Epithelial cell of proximal tubule (primary cell): ENCODE measurements at places on chromosomes 12 and 14.

- DNase-seq: no peak
Measured at GRCh38 chr14:77378701-77379100, 1.5 kb downstream of the SAMD15 start.

DNA sequence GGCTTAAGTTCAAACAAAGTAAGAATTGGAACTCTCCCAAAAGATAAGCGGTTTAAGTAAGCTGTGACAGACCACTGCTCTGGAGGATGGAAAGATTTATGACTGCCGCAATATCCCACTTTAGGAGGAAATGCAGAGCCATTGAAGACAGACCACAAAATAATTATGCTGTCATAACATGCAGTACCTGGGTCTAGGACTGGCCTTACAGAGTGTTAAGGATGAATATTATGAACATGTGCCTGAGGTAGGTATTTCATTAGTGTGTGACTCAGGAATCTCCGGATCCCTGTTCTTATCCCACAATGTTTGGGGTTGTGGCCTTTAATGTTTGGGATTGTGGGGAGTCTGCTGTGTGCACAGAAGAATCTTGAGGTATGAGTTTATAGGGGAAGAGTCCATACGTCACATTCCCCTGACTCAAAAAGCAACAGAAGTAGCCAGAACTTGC is 114.9 kb downstream of the SAMD4A start:
- no peak for DNase-seq

DNA sequence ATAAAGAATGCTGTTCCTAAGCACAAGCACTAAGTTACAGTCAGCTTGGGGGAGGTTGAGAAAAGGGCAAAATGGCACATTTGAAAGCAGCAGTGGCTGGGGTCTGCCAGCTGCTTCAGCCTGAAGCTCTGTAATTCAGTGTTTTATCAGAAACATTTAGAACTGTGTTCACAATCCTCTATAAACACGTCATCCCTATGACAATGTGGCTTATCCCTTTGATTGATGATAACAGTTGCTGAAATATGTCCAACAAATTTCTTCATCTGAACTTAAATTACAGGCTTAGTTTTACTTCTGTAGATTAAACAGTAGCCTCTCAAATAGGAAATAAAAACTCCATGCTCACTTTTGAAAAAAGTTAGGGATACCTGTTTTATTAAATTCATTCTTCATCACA is 108.8 kb downstream of the VEZT start:
- no peak for DNase-seq

DNA sequence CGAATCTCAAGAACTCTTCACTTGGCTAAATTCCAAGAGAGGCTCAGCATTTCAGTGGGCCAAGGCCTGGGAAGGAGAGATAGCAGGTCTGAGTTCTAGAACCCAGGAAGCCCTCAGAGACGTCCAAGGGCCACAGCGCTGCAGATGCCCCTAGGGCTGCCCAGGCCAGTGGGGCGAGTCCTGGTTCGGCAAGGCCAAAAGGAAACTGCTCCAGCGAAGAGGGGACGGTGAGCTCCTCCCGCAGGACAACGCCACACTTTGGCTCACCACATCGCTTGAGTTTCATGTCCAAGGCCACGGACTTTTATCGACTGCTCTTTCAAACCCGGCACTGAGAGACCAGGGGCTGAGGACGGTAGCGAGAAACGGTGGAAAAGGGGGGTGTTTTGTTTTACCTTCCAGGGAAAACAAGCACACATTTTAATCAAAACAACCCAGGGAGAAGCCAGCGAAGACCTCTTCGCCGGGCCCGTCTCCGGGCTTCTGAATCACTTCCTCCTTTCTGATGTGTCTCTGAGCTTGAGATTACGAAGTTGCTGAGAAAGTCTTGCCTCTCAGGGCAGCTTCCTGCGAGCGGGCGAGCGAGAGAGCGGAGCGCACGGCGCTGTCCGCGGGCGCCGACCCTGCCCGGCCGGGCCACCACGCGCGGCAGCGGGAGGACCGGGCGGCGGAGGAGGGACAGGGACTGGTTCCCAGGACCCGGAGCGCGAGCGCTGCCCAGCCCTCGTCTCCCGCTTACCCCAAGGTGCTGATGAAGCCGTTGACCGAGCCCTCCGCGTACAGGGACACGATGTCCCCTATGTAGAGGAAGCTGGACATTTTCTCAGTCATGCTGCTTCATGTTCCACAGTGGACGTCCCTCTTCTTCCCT is 808 bp downstream of the ITPR2 start:
- no peak for DNase-seq
